HEK293T (cell line): ENCODE measurements at places on chromosomes 1 and 21.
A peak's percentile ranks its signal among the peaks of the same experiment; 100 is the strongest.

DNA sequence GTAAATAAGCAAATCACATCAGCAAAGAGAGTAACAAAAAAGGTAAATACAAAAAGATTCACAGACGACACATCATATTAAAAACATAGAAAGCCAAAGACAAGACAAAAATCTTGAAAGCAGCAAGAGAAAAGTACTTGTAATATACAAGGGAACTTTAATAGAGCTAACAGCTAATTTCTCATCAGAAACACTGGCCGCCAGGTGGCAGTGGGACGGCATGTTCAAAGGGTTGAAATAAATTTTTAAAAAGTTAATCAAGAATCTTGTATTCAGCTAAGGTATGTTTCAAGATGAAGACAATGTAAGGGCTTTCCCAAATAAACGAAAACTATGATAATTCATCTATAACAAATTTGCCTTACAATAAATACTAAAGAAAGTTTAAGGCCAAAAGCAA, 358.1 kb downstream of the LRRIQ3 start:
- no peak for DNase-seq

DNA sequence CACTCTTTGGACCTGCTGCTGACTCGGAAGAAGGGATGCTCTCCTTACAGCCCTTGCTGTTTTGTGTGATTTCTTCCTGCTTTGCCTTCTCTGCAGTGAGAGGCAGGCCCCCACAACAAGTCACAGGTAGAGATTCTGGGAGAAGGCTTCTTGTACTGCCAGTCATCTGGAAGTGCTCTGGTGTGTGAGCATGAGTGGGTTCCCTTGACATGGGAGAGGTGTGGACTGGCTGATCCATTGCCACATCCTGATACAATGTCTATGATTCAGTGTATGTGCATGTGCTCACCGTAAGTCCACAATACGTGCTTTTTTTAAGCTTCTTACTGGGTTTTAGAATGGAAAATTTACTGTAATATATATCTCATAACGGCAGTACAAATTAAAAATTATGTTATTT, 46.0 kb upstream of the PLA2G4A start:
- no peak for DNase-seq

DNA sequence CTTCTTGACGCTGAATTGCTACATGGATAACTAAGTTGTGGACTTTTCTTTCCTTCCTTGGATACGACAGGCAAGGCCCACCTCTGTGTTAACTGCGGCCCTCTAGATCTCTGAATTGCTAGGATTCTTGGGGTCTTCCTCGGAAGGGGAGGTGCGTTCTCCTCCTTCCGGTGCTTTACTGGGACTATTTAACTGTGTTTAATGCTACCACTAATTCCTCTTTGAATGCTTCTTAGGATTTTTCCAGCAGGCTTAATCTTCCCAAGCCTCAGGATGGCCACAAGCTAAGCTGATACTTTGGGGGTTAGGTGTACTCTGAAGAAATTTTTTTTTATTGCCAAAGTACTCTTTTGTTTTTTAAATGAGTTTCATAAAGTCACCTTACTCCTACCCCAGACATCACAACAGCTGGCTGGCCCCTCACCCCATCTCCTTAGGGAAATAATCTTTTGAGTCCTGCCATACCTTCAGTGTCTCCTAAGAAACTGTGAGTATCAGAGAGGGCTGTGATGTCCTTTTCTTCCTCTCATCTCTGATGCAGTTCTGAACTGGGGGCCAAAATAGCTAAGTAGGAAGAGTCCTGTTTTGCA, 21.4 kb downstream of the KIRREL1 start:
- DNase-seq, result no peak

GRCh38 chr1:241551759-241552638, 19.8 kb downstream of the KMO start:
- DNase-seq, result no peak

- no peak for DNase-seq
These were observed 30.7 kb downstream of the SDCCAG8 start for GRCh38 chr1:243286409-243287122.

DNA sequence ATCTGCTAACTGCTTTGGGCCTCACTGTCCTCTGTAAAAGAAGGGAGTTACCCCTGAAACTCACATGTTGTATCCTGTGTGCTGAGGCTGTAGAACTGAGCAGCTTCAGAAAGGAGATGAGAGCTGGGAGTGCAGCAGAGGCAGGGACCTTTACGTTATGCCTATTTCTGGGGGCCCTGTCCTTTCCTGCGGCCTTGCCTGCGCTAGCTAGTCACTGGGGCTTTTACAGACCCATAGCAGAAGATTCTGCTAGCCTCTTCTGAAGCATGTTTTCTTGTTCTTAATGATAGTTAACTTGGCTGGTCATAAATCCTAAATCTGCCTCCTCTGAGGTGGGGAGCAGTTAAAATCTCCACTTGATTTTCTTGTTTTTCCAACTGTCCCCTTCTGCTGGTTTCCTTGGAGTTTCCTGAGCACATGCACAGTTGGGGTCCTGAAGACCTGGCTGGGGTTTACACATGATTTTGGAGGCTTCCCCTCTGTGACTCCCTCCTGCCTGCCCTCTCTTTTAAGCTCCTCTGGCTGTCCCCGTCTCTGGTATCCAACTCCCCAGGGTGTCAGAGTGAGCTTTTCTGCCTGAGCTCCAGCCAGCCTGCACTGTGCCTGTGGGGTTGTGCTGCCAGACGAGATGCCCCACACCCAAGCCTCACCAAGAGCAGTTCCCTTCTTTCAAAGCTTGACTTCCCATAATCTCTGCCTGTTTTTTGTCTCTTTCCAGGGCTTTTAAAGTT, 76.6 kb downstream of the NOS1AP start:
- DNase-seq, result peak; percentile 51

DNA sequence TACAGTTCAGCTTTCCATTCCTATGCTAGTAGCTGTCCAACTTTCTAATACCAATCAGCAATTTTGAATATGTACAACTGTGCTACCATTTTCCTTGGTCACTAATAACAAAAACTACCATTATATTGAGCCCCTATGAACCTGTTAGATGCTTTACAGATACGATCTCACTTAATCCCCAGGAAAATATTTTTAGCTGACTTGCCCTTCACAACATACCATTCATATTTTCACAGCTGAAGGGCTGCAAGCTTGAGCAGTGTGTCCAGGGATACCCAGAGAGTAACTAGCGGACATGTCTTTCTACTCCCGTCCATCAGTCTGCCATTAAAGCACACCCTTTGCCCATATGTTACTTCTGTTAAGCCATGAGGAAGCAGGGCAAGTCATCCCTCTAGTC, 140.5 kb downstream of the SPATA46 start:
- DNase-seq, result no peak

- DNase-seq, result no peak
These were observed 10.8 kb downstream of the LRRC40 start for GRCh38 chr1:70194601-70195000.

DNA sequence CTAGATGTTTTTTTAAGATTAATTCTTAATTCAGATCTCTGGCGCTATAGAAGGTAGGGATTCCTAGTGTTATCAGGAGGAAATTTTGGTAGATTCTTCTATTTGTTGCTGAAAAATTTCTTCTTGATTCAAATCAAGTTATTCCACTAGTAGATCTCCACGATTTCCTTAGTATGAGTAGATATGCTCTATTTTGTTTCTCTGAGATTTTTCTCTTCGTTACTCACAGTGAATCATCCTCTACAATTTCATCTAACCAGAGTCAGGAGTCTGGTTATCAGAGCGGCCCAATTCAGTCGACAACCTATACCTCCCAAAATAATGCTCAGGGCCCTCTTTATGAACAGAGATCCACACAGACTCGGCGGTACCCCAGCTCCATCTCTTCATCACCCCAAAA, 18.8 kb upstream of the HAX1 start:
- no peak for DNase-seq

- no peak for DNase-seq
These were observed 127.3 kb upstream of the KIAA0040 start for GRCh38 chr1:175319912-175320230.

DNA sequence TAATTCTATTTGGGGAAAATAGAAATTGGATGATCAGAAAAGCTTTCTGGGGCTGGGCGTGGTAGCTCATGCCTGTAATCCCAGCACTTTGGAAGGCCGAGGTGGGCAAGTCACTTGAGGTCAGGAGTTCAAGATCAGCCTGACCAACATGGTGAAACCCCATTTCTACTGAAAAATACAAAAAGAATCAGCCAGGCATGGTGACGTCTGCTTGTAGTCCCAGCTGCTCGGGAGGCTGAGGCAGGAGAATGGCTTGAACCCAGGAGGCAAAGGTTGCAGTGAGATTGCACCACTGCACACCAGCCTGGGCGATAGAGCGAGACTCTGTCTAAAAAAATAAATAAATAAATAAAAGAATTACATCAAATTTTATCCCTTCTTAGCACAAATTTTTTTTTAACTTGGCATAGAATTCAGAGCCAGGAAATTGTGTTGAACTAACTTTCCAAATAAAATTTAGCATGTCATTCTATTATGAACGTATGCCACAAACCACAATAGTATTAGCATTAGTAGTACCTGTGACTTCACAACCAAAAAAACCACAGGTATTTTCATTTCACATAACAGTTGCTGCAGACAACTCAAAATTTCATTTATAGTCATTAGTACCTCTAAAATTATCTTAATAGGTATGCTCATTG, 4.5 kb upstream of the ANKRD13C start:
- DNase-seq, result no peak

GRCh38 chr1:89880679-89881078, 59.8 kb downstream of the LRRC8D start:
- no peak for DNase-seq
